ENCODE measurements at places on chromosomes 3 and 15. TPM values are rescaled to one million over a fixed set of nuclear protein-coding genes. Genes with fewer than 3 reads are reported as not detected.

The DGKG gene
- 2.1 TPM for total RNA-seq

- DNase-seq = no peak
Observed at GRCh38 chr15:74168711-74169126, 4.8 kb upstream of the ISLR start.

DNA sequence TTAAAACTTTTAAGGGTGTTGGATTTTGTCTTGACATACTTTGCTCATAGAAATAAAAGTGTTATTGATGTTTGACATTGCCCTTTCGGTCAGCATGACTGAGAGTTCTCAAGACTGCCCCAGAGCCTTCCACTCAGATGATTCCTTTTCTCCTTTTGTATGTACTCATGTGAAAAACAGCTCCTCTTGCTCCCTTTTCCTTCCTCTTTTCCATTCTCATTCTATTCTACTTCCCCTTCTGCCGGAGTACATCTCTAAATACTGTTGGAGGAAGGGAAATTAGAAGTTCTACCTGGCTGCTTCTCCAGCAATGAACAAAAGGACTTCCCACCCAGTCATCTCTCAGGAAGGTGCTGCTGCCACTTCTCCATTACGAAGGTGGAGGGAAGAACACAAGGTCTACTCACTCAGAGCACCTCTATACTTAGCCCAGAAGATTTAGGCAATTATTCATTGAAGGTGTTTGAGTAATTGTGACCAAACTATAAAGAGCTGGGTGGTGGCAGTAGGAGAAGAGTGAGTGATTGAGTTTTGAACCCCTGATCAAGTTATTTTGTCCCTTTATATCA is 163.8 kb upstream of the MBNL1 start:
- DNase-seq = no peak

DNA sequence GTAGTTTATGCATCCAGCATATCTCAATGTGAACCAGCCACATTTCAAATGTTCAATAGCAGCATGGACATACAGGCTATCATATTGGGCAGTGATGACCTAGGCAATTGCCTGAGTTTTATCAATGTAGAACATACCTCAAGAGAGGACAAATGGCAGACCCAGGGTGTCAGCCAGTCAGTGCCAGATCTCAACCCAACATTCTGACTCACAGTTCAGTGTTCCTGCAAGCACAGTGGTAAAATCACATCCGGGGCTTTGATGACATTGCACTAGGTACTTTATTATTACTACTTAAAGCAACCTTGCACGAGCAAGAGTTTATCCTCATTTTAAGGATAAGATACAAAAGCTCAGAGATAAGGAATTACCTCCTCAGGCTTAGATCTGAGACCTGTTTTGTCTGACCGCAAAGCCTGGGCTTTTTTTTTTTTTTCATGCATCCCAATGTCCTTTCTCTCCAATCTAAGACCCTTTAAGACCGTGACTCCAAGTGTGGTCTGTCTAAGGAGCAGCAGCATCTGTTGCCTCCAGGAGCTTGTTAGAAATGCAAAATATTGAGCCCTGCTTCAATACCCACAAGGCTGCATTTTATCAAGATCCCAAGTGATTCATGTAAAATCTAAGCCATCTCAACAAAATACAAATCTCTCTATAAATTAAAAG is 60.1 kb downstream of the SLC12A1 start:
- no peak for DNase-seq

DNA sequence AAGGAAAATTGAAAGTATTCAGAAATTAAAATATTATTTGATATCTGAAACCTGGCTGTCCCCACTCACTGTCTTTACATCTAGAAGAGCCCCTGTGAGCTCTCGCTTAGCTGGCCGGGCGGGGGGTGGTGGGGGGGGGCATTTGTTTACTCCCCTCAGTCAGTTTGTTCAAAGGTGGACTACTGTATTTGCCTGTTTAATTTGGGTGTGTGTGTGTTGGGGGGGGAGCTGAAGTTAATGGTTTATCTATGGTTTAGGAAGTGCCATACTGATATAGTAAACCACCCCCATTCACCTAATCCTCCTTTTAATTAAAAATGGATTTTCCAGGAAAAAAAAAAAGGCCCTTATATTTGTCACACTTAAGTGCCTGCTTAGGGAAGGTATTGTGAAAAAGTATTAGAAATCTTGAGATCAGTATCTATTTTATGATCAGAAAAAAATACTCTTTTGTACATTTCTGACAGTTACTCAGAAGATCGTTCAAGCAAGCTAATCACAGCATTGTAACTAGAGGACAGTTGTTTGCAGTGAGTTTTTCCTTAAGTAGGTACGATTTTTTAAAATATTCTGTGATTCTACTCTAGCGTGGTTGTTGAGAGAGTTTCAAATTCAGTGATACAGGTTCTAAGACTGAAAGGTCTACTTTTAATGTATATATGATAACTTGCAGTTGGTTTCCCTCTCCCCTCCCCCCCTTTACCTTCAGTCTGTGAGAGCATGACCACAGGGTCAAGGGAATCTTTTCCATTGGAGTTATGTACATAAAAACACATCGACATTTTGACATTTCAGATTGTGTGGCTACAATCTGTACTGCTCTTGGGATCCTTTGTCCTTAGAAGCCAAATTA is 8.5 kb downstream of the NR2F2 start:
- DNase-seq = no peak

Data from breast epithelium (tissue), 4 donors.